Osteoblast (primary cell): ENCODE measurements at places on chromosomes 3 and 15. TPM values are rescaled to one million over a fixed set of nuclear protein-coding genes. Genes with fewer than 3 reads are reported as not detected.

- DNase-seq, result no peak
Measured at GRCh38 chr3:47713655-47714054, 68.0 kb downstream of the SMARCC1 start.

- no peak for DNase-seq
Measured at GRCh38 chr3:171774521-171774920, 35.8 kb downstream of the PLD1 start.

DNA sequence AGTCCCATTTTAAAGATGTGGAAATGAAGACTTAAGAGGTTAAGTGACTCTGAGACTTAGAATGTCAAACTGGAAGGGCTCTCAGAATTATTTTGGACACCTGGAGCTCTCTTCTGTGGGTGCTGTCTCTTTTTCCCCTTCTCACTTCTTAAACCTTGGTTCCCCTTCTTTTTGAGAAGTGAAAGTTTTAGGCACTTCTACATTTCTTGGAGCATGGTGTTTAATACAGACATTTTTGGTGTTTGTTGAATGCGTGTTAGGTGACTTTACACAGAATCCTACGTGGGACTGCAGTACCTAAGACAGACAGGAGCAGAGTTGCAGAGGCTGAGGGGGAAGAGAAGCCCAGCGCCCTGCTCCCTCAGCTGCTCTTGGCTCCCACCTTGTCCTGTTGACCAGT lies 133.3 kb downstream of the MDFIC2 start:
- no peak for DNase-seq

DNA sequence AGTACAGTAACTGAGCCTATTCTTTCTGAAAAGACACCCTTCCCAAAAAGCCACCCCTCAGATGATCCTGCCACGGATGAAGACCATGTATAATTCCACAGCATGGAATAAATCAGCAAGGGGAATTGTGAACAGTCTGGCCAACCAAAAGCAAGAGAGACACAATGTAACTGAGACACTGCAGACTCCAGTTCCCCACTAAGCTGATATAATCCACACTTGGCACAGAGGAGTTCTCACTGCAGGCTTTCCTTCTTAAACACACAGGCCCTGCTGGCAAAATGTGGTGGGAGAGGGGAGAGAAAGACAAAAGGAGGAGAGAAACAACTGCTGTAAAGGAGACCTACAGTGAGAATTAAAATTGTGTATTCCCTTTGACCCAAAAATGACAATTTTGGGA lies 12.7 kb downstream of the GPR156 start:
- no peak for DNase-seq

- DNase-seq, result no peak
Measured at GRCh38 chr15:64586259-64586870, 126.0 kb downstream of the ZNF609 start.

GRCh38 chr3:78086150-78086549 lies 1046.3 kb downstream of the ROBO2 start:
- no peak for DNase-seq

DNA sequence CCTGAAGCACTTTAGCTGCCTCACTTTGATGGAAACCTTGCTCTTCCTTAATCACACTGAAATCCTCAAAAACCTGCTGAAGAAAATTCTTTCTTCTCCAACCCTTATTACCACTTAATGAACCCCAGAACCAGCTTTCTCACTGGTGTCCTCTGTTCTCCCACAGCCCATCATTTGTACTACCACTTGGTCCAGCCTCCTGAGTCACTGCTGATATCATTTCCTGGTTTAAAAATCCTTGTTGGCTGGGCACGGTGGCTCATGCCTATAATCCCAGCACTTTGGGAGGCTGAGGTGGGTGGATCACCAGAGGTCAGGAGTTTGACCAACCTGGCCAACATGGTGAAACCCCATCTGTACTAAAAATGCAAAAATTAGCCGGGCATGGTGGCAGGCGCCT lies 418.6 kb upstream of the KCNMB2 start:
- no peak for DNase-seq

DNA sequence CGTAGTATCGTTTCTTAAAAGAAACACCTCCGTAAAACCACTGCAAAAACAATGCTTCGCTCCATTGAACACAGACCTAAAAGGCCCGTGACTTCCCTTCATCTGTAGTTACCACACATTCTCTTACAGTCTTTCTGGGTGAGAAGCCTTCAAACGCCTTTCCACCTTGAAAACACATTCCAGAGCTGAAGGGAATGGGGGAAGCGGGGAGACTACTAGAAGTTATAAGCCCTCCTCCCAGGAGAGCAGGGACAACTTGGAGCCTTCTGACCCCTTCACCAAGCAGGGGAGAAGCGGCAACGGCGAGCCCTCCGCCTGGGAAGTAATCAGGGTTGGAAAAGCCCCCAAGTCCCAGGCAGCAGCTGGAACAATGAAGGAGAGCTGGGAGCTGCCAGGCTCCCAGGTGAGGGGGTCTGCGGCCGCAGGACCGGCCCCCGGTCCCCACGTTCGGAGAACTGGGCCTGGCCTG lies 461 bp downstream of the SECISBP2L start:
- DNase-seq, result peak; percentile 61

- peak; percentile 49 for DNase-seq
Measured at GRCh38 chr3:171838218-171838720, 4.9 kb upstream of the TMEM212 start.

- DNase-seq, result peak; percentile 96
Measured at GRCh38 chr3:187738331-187739093, 6.8 kb downstream of the BCL6 start.

TBL1XR1 gene
- total RNA-seq, result 278 and 297 TPM in 2 replicates

TM2D3 gene
- total RNA-seq, result 31.8 and 32.6 TPM in 2 replicates

KLHL40 gene
- total RNA-seq, result not detected in 2 replicates

FEZF2 gene
- not detected in 2 replicates for total RNA-seq
